Stimulated activated CD4-positive, alpha-beta T cell treated with anti-CD3 and anti-CD28 coated beads, Interleukin-1b, Interleukin-23, amount 100 ng/mL, for 24 hours (primary cell): ENCODE measurements at places on chromosomes 1 and 21.

DNA sequence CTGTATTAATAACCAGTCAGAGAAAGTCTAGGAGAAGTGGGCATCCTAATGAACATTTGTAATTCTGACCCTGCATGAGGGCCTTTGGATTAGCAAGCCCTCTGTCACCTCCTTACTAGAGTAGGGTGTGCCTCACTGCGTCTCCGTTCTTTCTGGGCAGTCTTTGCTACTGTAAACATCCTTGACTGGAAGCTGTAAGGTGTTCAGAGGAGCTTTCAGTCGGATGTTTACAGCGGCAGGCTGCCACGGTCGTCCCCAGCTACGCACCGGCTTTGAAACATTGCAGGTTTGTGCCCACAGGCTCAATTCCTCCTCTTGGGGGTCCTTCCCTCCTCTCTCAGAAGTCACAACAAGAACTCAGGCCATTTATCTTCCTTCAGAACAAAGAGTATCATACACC, 29.4 kb upstream of the KCNQ4 start:
- no peak for DNase-seq

GRCh38 chr1:183998045-183998444, 39.5 kb downstream of the COLGALT2 start:
- DNase-seq: no peak

- DNase-seq: no peak
Observed at GRCh38 chr1:48790397-48790796, 13.7 kb upstream of the BEND5 start.

GRCh38 chr1:89466307-89466930, 58.2 kb upstream of the LRRC8B start:
- DNase-seq: no peak

GRCh38 chr21:16667395-16667794, 845.4 kb upstream of the CXADR start:
- DNase-seq: no peak

DNA sequence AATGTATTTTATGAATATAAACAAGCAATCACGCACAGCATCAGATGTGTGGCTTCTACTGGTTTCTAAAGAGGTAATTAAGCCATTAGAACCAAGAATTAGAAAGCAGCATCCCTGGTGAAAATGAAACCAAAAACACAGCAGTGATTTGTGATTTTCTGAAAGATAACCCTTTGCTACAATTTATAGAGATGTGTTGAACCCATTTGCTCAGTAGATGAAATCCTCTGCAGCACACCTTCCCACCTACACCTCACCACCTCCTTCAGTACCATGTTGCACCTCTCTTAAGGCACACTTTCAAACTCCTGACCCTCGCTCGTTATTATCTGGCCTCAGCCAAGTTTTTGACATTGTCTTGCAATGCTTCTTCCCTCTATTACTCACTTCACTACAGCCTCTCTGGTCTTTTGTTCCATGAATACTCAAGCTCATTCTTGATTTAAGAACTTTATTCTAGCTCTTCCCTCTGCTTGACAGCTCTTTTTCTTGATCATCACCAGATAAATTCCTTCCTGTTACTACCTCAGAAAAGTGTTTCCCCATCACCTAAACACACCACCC, 38.6 kb downstream of the NSL1 start:
- DNase-seq: no peak

- DNase-seq: no peak
Observed at GRCh38 chr1:21472861-21473260, 32.9 kb downstream of the NBPF3 start.

GRCh38 chr1:247849616-247850015, 7.4 kb upstream of the TRIM58 start:
- DNase-seq: no peak

- no peak for DNase-seq
Observed at GRCh38 chr1:200207711-200208126, 180.2 kb downstream of the NR5A2 start.

DNA sequence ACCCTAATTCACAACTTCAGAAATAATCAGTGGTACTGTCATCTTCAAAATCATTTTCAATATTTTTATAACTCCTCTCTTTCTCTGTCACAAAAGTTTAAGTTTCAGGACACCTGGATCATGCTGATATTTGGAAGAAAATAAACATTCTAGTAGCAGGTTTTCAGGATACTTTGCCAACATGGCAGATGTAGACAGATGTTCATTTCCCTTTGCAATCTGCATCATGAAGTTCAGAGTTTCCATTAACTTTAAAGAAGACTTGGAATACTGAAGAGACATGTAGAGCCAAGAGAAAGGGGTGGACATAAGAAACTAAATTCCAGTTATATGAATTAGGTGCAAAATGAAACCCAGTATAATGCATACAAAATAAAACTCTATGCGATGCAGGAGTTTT, 218.1 kb downstream of the USH2A start:
- no peak for DNase-seq

DNA sequence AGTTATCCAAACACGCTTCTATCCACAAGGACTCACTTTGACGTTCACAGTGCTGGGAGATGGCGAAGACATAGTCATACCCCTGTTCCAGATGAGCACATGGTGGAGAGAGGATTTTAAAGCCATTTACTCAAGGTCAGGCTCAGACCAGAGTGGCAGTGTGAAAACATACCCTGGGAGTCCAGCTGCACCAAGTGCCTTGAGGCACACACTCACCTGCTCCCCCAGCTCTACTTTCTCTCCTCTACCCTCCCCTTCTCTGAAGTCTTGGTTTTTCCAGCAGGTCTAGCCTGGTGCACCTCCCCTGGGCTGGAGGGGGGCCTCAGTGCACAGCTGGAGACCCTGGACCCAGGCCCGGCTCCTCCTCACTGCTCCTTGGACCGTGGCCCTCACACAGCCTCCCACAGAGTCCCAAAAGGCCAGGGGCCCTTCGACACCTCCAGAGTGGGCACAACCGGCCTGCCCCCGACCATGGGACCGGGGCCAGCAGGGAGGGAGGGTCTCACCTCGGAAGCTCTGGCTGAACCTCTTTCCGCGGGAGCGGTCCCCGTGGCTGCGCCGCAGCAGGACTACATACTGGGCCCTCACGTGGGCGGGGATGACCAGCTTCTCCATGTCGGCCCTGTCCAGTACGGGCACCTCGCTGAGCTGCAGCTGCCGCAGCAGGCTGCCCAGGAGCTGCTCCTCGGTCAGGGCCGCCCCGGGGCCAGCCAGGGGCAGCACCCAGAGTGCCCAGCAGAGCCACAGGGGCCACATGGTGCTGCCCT, 452 bp downstream of the LEFTY2 start:
- DNase-seq: no peak

DNA sequence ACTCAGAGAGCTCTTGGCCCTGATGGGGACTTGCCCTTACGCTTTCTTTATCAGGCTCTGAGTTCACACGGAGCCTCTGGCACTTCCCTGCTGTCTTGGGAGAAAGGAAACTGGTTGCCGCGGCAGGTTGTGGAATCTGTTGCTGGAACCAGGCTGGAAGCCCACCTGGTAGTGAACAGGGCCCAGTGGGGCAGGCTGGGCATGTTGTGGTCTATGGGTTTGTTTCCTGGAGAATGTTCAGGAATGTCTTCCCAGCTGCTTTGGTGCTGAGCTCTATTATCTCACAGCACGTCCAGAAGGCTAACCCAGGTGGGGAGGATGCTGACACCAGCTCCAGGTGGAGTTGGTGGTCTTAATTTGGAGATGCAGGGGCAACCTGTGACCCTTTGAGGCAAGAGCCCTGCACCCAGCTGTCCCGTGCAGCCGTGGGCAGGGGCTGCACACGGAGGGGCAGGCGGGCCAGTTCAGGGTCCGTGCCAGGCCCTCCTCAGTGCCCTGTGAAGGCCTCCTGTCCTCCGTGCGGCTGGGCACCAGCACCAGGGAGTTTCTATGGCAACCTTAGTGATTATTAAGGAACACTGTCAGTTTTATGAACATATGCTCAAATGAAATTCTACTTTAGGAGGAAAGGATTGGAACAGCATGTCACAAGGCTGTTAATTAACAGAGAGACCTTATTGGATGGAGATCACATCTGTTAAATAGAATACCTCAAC, 33.3 kb upstream of the TDRD10 start:
- DNase-seq: no peak

- no peak for DNase-seq
Observed at GRCh38 chr1:166865926-166866325, 10.1 kb downstream of the TADA1 start.

DNA sequence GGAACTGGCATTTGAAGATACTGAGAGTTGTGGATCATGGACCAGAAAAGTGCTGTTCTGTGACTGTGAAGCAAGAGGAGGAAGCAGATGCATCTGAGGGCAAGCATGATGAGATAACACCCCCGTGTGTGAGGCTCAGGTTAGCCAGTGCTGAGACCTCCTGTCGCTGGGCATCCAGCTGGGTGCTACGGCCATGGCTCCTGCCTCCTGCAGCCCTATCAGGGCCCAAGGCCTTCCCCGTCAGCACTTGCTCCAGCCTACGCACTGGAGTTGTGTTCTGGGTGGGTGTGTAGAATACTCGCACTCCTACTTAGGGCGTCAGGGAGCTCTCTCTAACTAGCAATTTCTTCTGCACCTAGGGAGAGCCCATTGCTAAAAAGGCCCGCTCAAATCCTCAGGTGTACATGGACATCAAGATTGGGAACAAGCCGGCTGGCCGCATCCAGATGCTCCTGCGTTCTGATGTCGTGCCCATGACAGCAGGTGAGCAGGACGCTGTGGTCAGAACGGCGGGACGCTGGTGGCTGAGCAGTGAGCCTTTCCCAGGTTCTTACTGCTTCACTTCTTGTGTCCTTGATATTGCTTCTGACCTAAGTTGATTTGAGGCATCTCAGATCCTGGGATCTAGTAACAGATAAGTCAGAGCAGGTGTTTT, 6.5 kb downstream of the PPIE start:
- no peak for DNase-seq

- no peak for DNase-seq
Observed at GRCh38 chr1:226482975-226483700, 65.4 kb upstream of the STUM start.

DNA sequence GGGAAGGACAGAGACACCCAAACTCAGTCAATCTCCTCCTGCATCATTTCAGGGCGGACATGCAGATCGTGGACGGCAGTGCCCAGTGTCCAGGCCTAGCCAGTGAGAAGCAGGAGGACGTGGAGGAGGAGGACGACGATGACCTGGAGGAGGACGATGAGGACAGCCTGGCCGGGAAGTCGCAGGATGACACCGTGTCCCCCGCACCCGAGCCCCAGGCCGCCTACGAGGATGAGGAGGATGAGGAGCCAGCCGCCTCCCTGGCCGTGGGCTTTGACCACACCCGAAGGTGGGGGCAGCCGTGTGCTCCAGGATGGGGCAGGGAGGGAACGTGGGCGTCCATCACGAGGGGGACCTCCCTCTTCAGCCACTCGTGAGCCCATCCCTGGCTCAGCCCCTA, 23.6 kb upstream of the ARHGEF16 start:
- DNase-seq: no peak

DNA sequence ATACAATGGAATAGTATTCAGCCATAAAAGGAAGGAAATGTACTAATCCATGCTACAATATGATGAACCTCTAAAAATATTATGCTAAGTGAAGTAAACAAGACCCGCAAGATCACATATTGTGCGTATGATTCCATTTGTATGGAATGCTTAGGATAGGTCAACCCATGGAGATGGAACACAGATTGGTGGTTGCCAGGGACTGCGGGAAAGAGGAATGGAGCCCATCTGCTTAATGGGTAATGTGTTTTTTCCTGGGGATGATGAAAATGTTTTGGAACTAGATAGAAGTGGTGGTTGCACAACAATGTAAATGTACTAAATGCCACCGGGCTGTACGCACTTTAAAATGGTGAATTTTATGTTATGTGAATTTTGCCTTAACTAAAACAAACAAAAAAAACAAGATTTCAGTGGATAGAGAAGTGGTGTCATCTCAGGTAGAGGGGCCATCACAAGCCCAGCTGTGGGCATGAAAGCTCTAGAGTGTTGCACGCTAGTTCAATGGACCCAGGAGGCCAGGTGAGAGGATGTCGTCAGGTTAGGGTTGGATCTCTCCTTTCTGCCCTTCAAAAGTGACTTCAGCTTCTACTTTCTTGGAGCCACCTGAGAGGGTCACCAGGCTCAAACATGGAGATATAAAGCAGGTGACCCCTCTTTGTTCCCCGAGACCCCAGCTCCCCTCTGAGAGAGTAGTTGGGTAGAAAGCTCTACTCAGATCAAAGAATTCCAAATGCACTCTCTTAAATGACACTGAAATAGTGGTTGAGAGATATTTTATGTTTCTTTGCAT, 2.5 kb downstream of the C1orf115 start:
- no peak for DNase-seq

GRCh38 chr1:22141554-22142314, 1.2 kb downstream of the WNT4 start:
- no peak for DNase-seq

DNA sequence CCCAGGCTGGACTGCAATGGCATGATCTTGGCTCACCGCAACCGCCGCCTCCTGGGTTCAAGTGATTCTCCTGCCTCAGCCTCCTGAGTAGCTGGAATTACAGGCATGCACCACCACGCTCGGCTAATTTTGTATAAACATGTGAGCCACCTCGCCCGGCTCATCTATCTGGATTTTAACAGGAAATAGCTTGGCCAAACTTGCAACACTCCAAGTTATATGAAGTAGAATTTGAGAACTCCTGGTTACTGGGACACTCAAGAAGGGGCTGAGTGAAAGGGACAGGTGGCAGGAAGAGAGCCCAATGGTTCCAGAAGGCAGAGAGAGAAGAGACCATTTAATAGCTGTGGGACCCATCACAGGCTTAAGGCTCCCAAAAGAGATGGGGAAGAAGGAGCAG, 2.9 kb upstream of the GPX7 start:
- no peak for DNase-seq

DNA sequence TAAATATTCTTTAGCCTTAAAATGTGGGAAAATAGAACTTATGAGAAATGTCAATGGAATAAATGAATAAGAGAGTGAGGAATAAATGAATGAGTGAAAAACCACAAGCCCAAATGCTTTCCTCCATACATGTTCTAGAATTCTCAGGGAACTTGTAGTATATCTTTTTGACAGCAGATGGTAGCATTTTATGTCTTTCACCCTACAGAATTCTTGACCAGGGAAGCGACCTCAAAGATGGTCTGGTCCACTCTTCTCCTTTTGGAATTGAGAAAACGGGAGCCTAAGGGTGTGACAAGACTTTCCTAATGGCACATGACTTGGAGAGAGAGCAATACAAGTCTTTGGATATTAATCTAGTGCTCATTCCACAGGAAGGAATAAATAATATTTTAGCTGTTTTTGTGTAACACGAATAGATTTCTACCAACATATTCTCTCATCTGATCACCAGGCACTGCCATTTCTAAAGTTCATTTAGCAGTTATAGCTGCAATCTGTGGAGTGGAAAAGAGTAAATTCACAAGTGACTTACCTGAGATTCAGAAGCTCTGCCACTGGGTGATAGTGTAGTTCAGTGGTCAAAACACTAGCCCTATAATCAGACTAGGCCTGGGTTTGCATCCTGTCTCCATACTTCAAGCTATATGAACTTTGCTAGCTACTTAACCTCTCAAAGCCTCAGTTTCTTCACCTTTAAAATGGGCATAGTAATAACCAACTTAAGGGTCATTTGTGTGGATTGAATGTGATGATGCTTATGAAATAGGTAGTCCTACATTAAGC, 15.0 kb upstream of the F5 start:
- DNase-seq: no peak

DNA sequence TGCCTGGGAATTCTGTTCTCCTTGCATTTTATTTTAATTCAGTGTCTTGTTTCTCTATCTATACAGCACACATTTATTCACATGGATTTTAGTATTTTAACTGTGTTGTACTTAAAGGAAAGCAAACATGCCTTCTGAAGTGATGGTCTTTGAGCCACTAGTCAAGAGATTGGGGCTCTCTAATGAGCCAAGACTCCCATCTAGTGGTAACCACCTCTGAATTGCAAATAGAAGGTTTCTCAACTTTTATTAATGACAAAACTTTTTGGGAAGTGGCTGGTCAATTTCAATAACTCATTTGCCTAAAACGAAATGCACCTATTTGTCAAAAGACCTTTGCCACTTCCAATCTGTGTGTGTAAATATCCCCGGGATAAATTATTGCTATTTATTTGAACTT, 199.6 kb downstream of the LTN1 start:
- no peak for DNase-seq
